ENCODE measurements at places on chromosomes 11 and 22.

DNA sequence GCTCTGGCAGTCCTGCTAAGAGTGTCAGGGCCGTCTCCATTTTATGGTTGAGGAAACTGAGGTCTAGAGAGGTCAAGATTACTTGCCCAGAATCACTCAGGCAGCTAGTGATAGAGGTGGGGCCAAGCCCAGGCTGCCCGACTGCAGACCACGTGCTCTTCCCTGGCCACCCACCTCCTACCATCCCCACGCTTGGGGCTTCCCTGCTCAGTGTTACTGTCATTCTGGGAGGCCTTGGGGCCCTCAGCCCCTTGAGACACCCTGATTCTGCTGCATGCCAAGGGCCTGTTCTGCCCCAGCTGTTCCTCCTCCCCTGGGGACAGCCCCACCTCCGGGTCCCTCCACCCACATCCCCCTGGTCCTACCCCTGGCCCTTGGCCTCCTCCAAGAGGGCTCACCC is 17.2 kb upstream of the TAB1 start:
- DNase-seq: no peak

- DNase-seq: no peak
Observed at GRCh38 chr11:77967753-77968152, 26.7 kb downstream of the INTS4 start.

DNA sequence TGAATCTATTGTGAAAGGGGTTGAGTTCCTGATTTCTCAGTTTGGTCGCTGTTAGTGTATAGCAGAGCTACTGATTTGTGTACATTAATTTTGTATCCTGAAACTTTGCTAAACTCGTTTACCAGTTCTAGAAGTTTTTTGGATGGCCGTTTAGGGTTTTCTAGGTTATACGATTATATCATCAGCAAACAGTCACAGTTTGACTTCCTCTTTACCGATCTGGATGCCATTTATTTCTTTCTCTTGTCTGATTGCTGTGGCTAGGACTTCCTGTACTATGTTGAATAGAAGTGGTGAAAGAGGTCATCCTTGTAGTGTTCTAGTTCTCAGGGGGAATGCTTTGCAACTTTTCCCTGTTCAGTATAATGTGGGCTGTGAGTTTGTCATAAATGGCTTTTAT is 24.6 kb upstream of the OOSP4B start:
- DNase-seq: no peak

DNA sequence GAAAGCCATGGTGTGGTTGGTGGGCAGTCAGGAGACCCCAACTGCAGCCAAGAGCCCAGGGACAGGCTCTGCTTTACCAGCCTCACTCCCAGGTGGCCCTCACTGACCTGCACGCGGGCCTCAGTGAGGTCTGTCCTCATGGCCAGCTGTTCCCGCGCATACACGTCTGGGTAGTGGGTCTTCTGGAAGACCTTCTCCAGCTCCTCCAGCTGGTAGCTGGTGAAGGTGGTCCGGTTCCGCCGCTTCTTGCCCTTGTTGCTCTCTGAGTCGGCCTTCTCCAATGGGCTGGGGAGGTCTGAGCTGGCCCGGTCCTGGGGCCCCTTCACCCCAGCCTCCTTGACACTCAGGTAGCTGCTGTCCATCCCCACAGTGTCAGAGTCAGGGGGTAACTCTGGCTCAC is 34.7 kb downstream of the ALX4 start:
- DNase-seq: no peak

DNA sequence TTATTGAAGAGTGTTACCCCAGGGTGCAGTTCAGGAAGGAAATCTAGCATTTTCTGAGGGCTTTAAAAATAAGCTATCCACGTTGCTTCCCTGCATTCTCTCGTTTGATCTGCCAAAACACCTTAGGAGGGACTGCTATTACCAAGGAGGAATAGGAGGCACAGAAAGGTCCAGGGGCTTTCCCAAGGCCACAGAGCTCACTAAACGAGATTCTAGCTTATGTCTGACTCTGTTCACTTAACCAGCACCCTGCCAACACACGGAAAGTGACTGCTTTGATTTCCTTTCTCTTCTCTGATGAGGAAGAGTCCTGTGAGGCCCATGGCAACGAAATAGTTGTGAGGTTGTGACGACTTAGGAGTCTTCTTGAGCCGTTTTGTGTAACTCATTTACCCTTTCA is 3.4 kb upstream of the PTPN5 start:
- no peak for DNase-seq

GRCh38 chr11:109939166-109939810 is 153.9 kb upstream of the ZC3H12C start:
- no peak for DNase-seq

DNA sequence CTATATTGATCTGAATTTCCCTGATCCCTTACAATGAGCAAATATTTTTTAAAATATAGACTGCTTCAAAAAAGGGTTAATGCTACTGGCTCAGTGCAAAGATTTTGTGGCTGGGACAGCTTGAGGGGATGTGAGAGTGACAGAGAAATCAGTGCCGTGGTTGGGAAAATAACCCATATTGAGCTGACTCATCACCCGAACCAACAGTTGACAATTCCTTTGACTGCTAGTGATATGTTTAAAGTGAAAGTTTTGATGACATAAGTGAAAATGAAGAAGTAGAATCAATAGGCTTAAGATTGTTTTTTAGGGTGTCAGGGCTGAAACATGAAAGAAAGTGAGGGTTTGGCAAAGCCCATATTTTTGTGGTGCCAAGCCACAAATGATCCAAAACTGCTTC is 257.1 kb upstream of the TENM4 start:
- no peak for DNase-seq

DNA sequence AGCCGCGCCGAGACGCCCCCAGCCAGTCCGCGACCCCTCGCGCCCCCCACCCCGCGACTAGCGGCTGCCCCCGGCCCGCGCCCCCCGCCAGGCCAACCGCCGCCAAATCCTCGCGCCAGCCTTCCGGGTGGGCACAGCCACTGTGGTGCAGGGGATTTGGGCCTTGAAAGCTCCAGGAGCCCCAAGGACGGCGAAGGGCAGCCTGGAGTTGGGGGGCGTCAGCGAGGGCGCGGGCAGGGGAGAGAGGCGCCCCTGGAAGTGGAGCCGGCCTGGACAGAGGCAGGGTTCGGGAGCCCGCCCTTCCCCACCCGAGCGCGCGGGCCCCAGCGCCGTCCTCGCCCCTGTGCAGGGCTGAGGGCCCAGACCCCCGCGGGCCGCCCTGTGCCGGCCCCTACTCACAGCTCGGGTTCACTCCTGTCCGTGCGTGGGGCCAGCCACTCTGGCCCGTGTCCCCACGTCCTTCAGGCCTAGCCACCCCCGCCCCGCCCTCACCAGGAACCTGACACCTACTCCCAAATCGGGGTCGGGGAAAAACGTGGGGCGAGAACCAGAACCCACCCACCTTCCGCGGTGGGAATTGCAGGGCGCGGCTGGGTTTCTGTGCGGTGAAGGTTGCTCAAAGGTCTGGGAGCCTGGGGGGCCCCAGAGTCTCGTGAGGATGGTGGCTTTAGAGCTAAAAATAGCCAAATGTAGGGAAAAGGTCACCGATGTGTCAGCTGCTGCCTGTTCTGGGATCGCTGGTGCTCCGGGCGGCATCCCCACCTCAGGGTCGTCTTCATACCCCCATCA is at the start of gene CPT1B:
TSS of gene CPT1B (minus strand) at position 441 of the 789 bp plus-strand sequence. CDS start 512 bp downstream, outside the sequence.
- no peak for DNase-seq

DNA sequence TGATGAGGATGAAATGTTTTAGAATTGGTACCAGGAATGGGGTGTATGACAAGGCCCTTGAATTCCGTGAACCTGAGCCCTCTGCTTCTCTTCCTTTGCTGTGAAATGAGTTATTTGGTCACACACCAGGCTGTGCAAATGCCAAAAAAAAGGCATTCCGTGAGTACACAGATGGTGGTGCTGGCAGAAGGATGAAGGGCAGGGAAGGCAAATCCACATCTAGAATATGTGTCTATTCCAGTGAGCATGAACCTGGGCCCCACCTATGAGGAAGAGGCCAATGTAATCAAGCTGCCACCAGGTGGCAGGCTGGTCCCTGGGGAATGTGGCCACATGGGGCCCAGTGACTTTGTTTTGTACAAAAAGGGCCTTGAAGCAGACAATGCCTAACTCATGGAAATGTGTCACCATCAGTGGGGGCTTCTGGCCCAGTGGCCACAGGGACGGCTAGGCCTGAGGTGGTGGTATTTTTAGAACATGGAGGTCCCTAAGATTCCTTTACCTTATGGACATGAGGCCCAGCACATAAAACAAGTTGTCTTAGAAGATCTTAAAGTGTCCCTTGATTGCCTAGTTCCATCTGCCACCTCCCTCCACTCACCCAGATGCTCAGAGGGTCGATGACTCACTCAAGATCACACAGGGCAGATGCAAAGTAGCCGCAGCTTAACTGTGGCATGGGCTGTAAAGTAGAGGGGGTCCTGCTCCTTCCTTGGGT is 3.9 kb upstream of the RNF215 start:
- peak; percentile 58 for DNase-seq

DNA sequence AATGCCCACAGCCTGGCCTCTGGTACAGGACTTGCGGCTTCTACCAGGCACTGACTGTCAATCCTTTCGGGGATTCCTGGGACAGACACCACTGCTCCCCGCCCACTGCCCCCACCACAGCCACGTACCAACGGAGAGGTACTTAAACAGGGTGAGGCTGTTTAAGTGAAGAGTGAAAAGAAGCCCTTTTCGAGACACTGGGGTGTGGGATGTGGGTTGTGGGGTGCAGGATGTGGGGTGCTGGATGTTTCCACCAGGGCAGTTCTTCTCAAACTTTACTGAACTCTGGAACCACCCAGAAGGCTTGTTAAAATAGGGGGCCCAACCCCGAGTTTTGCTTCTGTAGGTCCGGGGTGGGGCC is 34.2 kb upstream of the PRR5 start:
- peak; percentile 30 for DNase-seq

DNA sequence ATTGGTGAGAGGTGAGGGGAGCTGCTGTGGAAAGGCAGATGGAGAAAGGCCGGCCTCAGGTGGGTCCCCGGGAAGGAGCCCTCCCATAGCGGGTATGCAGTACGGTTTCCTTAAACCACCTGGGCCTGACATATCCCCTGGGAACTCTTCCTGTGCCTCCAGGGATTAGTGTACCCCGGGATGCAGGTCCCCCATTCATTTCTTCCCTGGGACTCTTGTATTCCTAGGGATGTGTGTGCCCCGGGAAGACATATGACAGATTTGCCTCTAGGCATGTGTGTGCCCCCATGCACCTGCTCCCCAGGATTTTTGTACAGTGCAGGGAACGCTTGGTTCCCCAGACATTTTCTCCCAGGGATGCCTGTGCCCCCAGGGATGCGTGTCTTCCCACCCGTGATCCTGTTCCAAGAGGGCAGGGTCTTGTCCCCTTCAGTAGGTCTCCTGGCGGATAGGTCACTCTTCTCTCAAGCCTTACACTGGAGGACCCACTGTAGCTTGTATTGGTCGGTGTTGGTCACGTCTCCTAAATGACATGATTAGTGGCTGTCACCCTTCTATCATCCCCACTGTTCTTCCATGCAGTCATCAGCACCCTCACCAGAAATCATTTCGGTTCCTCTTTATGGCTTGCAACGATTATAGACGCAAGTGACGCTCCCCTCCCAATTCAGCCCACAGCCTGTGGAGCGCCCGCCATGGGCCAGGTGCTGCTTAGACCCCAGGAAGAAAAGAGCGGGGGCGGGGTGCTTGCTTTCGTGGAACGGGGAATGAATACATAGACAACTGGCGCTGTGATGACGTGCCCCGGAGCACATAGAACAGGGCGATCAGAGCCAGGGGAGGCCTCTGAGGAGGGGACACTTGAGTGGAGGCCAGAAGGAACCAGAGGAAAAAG is 1.3 kb downstream of the PARVB start:
- DNase-seq: no peak

DNA sequence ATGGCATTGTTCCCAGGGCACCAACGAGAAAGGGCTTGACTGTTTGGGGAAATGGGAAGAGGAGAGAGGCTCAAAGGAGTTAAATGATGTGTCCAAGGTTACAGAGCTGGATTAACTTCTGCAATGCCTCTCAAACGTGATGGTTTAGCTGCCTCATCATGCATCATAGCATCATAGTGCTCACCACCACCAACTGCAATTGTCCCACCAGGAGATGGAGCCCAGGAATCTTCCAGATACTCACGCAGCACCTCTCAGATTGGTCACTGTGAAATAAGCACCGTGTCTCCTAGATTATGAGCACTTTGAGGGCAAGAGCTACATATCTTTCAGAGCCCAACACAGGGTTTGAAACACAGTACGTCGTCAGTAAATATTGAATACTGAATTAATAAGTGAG is 69.2 kb downstream of the PRSS23 start:
- no peak for DNase-seq

DNA sequence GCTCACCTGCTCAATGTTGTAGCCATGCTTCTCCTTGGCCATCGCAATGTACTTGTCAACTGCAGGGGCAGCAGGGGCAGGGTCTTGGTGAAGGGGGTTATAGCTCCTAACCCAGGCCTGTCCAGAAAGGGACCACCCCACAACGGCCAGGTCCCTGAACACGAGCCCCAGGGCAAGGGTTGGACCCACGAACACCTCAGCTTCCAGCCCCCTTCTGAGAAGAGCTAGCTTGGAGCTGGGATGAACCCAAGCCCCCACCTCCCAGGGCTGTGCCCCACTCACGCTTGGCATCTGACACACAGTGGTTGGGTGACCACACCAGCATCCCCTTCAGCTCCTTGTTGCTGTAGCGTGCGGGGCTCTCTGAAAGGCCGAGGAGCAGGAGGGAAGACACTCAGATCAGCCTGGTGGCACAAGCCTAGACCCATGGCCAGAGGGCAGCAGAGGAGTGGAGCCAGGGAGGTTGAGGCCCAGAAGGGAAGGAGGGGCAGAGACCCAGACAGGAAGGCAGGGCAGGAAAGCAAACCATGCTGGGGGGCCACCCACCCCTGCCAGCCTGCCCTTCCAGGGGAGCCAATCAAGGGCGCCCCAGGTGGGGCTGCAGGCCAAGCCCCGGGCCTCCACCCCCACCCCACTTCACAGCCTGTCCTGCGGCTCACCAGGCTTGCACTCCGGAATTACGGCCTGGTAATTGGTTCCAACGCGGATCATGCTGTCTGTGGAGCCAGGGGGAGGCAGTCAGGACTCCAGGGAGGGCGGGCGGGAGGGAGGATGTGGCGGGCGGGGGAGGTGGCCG is 1.9 kb downstream of the RCOR2 start:
- DNase-seq: no peak

DNA sequence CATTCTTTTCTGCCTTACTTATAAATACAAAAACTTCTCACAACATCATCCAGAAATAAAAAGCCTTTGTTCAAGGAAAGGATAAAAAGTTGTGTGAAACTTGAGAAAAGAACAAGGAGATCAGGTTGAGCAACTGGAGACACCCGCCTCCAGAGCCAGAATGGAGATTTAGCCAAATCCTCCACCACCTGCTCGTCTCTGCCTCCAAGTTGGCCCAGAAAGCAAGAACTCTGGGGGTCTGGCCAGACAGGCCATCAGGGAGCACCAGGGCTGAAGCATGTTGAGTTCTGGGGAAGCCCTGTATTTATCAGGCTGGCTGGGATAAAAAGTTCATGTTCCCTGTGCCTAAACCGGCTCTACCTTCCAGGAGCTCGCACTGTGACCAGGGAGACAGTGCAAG is 14.9 kb downstream of the SMCO4 start:
- DNase-seq: no peak

GRCh38 chr11:271319-271715 is 6.9 kb upstream of the NLRP6 start:
- DNase-seq: no peak

DNA sequence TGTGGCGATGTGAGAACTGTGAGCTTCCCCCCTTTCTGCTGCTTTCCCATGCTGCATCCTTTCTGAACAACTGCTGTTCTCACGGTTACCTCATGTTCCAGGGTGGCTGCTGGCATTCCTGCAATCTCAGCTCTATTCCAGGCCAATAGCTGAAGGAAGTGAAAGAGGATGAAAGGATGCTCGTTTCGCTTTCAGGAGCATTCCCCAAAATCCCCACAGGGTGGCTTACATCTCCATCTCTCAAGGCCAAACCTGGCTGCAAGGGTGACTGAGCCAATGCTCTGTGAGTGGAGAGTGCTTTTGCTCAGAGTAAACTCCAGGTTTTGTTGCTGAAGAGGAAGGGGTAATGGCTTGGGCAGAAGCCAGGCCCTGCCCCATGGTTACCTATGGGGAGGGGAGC is 848.2 kb downstream of the BRD1 start:
- no peak for DNase-seq
